NCI-H1105 (cell line): ENCODE measurements at places on chromosomes 2 and 18.

- DNase-seq = no peak
These were observed 160.4 kb downstream of the KLHL29 start for GRCh38 chr2:23545396-23545795.

DNA sequence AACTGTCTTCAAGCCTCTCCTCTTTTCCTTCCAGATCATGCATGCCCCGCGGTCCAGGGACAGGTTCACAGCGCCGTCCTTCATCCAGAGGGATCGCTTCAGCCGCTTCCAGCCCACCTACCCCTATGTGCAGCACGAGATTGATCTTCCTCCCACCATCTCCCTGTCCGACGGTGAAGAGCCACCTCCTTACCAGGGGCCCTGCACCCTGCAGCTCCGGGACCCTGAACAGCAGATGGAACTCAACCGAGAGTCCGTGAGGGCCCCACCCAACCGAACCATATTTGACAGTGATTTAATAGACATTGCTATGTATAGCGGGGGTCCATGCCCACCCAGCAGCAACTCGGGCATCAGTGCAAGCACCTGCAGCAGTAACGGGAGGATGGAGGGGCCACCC is 81.3 kb downstream of the FAM210A start:
- DNase-seq = no peak

GRCh38 chr2:174341293-174341994 is 6.7 kb downstream of the SP9 start:
- DNase-seq = peak; percentile 40

DNA sequence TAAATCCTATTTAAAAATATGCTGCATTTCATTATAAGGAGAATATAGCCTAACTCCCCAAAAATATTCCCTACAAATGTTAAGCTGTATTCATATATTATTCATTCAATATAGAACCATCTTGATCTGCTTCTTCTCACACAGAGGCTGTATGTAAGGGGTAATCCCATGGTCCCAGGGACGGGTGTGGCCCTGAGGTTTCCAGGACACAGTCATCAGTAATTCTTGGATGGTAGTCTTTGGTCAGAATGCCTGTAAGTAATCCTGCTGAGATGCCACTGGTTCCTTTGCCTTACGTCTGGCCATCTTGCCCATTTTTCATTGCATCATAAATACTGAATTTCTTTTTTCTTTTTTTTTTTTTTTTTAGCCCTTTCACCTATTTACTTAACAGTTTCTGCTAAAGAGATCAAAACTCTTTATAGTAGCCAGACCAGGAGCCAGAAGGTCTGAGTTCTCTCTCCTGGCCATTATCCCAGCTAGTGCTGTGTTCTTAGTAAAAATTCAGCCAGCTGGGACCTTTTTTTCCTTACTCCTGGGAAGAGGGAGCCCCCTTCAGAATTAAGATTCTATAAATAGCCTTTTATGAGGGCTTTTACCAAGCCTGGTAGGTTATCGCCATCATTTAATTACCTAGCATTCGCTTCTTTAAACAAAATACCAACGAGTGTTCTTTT is 134.9 kb downstream of the SOX11 start:
- DNase-seq = no peak

GRCh38 chr2:217326238-217327022 is 466.6 kb upstream of the TNP1 start:
- DNase-seq = no peak
